ENCODE measurements at places on chromosomes 5 and 9.

DNA sequence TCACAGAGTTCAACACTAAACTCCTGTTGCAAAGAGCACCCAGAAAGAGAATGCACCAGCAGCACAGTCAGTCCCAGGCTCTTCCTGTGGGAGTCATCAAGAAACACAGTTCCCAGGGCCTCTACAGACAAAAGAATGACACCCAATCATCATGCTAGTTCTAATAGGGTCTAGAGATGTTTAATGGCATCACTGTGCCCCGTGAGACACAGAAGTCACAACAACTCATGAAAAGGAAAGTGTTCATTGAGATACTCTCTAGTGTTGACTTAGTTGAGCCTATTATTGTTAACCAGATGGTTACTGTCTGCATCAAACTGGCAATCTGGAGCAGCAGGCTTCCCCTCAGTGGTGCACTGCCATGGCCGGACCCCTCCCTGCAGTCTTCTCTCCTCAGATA is 1.6 kb downstream of the KLHL3 start:
- DNase-seq: no peak

GRCh38 chr9:124198948-124199347 is 58.8 kb upstream of the NEK6 start:
- no peak for DNase-seq

DNA sequence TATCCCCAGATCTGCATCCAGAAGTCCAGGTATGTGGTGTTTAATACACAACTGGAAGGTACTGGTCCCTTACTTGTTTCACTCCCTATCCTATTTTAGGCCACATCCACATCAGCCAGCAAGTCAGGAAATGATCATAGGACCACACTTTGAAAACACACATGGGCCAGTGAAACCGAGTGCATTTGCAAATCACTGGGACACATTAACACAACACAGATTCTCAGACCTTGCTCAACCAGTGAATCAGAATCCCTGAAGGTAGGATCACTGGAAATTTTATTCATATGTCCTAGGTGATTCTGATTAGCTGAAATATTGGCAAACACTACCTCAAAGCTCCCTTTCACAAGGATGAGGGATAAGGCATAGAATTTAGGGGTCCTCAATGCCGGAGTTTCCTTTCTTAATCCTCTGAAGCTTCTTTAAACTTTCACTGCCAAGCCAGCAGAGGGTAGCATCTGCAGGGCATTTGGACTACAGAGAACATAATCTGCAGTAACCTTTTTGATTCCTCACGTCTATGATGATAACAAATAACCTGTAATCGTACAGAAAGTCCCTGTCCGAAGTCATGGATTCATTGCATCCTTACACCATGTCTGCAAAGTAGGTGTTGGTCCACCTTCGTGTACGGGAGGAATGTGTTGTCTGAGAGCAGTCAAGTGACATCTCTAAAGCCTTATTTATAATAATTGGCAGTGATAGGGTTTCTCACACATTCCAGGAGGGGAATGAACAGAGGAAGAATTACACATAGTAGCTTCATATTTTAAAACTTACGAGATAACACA is 11.0 kb upstream of the ABLIM3 start:
- no peak for DNase-seq

GRCh38 chr5:132054697-132055440 is 5.6 kb upstream of the IL3 start:
- no peak for DNase-seq

All from stimulated activated CD4-positive, alpha-beta T cell treated with anti-CD3 and anti-CD28 coated beads, TNF-alpha, amount 100 ng/mL, for 4 hours (primary cell).